ENCODE measurements at places on chromosomes 5 and 9.

GRCh38 chr5:31663519-31663918, 24.6 kb downstream of the PDZD2 start:
- no peak for DNase-seq

GRCh38 chr5:114266374-114266773, 95.5 kb upstream of the KCNN2 start:
- no peak for DNase-seq

DNA sequence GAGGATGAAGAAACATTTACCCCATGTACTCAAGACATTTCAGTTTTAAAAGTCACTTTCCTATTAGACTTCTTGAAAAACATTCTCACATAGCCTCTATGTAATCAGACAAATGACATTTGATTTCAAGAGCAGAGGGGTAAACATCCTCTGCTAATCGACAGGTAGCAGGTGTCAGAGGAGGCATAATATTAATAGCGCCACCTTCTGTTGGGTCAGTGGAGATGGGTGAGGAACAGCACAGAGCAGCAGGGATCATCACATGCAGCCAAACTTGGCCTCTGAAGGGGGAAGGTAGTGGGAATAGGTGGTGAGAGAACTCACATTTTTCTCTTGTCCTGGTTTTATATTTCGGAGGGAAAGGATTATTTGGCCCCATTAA, 3.3 kb upstream of the LSM11 start:
- no peak for DNase-seq

- DNase-seq = no peak
These were observed 40.4 kb downstream of the SAR1B start for GRCh38 chr5:134592141-134592746.

DNA sequence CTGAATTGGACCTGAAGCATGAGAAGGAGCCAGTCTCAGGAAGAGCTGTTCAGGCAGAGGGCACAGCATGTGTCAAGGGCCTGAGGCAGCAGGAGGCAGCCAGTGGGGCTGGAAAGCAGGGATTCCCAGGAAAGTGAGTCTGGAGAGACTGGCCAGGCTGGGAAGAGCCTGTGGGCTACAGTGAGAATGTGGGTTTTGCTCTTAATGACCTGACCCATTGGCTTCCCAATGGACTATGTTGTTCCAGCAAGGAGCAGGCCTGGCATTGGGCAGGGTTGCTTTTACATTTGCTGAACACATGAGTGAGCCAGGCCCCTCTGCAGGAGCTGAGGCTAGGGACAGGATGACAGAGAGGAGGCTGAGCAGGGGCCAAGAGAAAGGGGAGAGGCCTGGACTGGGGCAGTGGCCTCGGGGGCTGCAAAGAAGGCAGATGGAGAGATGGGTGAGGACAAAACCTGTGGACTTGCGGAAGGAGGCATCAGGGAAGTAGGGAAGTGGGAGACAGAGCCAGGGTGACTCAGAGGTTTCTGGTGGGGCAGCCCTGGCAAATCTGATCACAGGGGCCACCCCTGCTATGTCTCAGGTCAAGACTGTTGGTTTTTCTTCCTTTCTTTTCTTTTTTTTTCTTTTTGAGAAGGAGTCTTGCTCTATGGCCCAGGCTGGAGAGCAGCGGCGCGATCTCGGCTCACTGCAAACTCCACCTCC, 65.9 kb upstream of the NEK6 start:
- no peak for DNase-seq

GRCh38 chr5:61217214-61217613, 54.9 kb upstream of the SMIM15 start:
- DNase-seq = no peak

Data from stimulated activated CD8-positive, alpha-beta memory T cell treated with anti-CD3 and anti-CD28 coated beads, Interleukin-7, amount 100 ng/mL, for 1 hour (primary cell).